Vagina (tissue), 2 donors: ENCODE measurements at places on chromosomes 12 and 14.

DNA sequence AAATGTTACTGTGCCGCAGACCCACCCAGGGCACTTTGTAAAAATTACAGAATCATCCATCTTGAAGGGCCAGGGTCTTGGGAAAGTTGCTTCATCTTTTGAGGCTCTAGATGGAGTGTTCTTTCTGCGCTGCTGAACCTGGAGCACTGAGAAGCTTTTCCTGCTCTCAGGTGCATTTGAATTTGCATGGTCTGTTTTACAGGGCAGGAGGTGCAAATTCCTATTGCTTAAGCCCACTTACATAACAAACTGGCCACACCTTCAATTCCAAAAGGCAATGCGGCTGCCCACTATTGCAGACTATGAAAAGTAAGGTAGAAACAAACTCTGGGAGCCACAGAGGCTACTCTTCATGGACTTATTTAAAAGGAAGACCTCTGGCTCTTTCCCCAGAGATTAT lies 254.8 kb downstream of the CACNA1C start:
- DNase-seq, result no peak

- DNase-seq, result no peak
Measured at GRCh38 chr14:32472512-32473463, 143.7 kb downstream of the AKAP6 start.

DNA sequence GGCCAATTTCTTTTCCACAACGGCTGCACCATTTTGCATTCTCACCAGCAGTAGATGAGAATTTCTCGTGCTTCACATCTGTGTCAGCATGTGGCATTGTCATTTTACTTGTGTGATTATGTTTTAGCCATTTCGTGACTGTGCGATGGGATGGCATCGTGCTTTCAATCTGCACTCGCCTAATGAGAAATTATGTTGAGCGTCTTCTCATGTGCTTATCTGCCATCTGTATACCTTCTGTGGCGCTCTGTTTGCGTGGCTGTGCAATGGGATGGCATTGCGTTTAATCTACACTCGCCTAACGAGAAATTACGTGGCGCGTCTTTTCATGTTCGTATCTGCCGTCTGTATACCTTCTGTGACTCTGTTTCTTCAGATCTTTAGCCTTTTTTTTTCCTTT lies 14.9 kb upstream of the GPR132 start:
- no peak for DNase-seq

DNA sequence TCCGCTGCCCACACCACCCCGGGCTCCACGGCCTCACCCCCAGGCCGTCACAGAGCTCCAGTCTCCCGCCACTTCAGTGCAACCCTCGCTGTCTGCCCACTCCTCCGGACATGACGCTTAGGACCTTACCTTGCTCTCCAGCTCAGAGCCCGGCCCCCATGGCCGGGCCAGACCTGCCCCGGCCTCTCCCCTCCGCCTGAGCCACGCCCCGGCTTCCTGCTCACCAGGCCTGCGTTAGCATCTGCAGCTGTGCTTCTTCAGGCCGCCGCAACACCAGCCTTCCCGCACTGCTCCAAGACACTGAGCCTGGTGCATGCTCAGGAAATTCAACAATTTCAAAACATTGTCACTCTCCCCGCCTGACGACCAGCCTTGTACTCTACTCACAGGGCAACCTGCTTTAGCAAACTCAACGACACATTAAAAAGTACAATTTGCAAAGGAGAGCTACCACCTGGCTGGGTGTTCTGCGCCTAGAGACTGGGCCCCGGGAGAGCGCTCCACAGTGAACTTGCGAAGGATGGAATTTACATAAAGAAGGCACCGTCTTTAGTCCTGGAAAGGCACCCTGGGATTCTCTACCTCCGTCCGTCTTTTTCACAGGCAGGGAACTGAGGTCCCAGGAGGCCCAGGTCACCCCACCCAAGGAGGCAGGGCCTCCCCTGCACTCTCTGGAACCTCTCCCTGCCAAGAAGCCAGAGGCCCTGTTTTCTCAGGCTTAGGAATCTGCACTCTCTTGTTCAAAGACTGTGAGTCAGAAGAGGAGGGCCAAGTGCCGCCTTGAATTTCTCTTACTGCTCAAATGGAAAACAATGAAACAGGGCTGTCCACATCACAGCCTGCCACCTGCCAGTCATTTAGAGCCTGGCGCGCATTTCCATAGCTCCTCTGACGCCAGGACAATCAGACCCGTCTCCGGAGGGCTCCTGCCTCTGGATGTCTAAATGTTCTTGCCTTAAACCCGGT lies 51.3 kb downstream of the STX2 start:
- DNase-seq, result no peak

DNA sequence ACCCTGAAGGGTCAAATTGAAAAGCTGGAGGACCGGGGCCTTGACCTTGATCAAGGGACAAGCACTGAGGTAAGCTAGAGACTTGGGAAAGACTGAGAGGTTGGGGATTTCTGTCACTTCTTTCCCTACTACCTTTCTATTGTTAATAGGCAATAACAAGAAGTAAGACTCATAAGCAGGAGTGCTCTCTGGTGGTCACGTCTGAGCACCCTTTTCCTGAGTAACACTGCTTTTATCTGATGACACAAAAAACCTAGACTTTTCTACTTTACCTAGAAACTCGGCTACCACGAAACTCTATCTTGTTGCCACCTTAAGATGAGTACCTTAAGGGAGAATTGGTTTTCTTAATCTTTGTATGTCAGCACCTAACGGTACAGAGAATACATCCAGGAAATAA lies 35.5 kb upstream of the PPFIBP1 start:
- no peak for DNase-seq

DNA sequence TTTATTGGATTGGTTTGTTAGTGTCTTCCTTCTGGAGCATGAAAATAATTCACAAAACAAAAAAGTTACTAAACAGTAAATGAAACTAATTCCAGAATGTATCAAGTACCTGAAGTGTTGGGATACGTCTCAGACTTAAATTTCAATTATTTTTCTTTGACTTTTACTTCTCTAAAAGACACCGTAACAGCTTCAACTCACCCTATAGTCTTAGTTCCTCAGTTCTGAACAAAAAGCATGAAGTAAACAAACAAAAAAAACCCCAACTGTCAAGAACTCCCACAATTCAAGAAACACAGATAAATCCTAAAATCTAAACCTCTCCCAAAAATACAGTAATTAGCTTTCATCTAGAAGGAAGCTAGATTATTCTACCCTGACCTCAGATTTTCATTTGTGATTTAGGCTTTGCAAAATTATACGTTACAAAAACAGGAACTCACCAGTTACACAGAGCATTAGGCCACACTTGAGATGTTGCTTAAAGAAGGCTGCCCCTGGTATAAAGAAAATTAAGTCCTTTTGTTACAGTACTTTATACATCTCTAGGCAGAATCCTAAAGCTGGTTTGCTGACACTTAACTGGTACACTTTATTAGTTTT lies 10.2 kb downstream of the HEATR5A start:
- no peak for DNase-seq
